Activated CD4-positive, alpha-beta T cell treated with anti-CD3 and anti-CD28 coated beads, Interleukin-2, amount 50 U/mL, for 4 hours (primary cell): ENCODE measurements at places on chromosomes 5 and 9.
A peak's percentile ranks its signal among the peaks of the same experiment; 100 is the strongest.

DNA sequence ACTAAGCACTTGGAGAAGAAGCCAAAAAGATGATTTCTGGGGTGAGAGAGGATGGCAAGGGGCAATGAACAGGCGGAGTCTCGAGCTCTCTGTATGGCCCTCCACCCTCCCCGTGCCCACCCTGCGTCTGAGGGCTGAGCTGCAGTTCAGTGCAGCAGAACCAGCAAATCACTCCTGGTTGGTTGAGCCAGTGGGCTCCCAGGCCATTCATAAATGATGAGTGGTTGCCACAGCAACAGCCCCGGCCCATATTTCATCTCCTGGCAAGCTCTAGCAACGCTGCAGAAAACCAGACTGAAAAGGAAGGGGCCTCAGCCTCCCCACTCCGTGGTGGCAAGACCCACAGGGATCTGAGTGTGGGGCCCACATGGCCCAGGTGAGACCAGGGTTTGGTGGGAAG is 93.8 kb upstream of the PPP1R26 start:
- no peak for DNase-seq

DNA sequence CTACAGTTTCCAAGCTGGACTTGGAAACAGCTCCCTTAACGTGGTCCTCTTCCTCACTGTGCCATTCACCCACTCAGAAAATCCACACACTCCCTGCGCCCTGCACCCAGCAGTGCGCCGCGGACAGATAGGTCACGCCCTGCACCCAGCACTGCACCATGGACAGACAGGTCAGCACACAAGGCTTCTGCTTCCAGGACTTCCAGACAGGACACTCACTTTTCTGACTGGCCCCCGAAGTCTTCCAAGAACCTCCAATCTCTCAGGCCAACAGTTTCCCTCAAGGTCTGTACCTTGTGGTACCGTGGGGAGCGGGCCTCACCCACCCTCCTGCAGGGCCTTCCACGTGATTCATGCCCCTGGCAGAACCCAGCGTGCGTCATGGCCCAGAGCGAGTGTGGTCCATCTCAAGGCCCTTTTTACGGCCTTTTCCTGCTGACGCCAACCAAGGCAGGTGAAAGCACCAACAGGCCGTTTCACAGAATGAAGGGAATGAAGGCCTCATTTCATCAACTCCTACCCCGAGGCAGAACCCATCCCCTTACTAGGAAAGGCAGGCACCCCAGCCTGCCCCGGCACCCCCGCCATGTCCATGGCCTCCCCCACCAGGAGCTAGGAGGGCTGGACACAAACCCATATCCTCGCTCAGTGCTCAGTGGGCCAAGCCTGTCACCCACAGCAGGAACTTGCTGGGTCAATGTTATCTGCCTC is 17.3 kb downstream of the VAV2 start:
- no peak for DNase-seq

DNA sequence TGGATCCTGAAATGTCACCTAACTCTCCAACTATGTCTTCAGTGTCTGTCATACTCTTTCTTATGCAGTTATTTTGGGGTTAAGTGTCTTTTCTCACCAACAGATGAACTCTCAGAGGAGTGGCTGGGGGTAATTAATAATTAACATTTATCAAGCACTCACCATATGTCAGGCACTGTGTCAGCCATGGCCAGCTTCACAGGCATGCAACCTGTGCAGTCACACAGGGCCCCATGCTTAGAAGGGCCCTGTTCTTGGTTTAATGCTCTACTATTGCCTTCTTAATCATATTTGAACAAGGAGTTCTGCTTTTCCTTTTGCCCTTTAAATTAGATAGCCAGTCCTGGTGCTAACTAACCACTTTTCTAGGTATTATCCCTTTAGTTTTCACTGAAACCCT is 3.4 kb upstream of the GRPEL2 start:
- DNase-seq: no peak

DNA sequence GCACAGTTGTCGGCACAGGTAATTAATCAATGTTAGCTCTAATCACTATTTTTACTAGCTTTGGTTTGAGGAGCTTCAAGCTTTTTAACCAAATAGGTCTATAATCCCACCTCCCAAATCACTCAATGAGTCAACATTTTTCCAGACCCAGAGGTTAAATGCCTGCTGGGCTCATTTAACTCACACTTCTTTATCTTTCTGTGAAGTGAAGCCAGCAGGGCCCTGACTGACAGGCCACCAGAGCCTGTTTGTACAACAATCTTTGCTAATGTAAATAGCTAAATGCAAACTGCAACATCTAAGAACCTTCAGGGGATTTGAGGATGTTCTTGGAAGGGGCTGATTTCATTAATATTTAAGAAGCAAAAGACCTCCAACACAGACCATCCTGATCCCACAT is 98.4 kb upstream of the NREP start:
- no peak for DNase-seq

DNA sequence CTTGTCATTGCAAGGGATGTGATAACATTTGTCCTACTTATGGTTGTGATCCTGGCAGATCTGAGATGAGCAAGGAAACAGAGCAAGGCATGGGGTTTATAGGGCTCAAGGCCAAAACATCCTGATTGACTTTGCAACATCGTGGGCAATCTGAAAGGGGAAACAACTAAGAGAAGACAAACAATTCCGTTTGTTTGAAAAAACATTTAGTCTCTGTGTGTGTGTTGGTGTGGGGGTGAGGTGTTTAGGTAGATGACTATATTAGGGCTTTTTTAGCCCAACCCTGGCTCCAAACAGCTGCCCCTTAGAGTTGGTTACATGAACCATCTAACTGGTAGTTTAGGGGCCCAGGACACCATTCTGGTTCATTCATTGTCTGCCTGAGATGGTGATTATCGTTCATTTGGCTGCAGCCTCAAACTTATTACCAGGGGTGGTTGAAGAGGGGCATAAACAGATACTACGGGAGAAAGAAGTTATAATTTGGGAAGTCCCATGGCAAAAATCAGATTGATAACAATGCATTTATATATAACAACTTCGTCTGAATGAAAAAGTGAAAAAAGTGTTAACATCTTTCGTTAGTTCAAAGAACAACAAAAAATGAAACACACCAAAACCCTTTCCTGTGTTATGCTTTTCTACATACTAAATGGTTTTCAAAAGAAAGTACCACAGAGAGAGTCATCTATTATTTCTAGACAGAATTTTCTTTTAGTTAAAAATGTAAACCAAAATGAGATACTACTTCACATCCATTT is 5.7 kb downstream of the FYB1 start:
- DNase-seq: no peak

DNA sequence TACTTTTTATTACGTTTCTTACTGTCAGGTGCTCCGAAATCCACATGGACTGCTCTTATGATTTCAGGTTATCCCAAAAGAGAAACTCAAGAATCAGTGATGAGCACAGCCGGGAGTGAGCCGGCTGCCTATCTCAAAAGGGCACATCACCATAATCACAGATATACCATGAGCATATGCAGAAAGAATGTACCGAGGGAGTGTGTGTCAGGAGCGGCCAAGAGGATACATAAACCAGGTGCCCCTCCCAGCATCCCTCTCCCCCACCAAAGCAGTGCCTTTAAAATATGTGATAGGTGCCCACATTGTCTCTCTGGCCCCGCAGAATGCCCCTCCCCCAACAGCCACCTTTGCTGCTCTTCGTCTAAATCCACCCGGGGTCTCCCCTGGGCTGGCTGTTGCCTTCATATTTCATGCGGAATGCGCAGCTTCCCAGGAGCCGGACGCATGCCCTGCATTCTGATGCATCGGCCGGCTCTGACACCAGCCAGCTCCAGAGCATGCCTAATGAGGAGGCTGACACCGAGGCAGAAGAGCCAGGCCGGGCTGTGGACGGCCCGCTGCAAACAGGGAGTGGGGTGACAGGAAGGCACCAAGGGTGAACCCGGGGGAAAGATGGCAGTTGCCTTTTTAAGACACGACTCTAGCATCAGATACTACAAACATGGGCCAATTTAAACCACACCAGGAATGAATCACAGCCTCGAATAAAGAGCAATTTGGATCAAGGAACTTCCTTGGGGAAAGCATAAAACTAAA is 652.3 kb downstream of the BNC2 start:
- no peak for DNase-seq

GRCh38 chr9:117624106-117624505 is 80.1 kb upstream of the TLR4 start:
- no peak for DNase-seq

GRCh38 chr5:158699298-158699880 is 400.3 kb downstream of the EBF1 start:
- no peak for DNase-seq

DNA sequence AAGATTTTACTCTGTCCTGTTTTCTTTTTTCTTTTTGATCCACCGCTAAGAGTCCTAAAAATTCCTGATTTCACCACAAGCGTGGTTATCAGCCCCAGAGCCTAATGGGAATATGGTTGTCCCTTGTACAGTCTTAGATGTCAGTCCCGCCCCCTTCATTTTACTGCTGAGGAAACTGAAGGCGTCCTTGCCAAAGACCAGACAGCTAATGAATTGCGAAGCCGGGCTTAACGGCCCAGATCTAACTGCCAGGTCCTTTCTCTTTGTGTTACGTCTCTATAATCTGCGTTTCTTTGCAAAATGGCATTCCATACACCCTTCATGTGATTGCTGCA is 497 bp downstream of the NSA2 start:
- peak; percentile 6 for DNase-seq

- no peak for DNase-seq
These were observed 36.4 kb downstream of the ERAP1 start for GRCh38 chr5:96771395-96771794.

- DNase-seq: no peak
These were observed 80.5 kb upstream of the EPB41L4B start for GRCh38 chr9:109401169-109401989.

- DNase-seq: peak; percentile 5
These were observed 78.4 kb downstream of the GLDC start for GRCh38 chr9:6567140-6567591.

GRCh38 chr9:105890046-105890822 is 195.9 kb downstream of the TMEM38B start:
- DNase-seq: no peak

DNA sequence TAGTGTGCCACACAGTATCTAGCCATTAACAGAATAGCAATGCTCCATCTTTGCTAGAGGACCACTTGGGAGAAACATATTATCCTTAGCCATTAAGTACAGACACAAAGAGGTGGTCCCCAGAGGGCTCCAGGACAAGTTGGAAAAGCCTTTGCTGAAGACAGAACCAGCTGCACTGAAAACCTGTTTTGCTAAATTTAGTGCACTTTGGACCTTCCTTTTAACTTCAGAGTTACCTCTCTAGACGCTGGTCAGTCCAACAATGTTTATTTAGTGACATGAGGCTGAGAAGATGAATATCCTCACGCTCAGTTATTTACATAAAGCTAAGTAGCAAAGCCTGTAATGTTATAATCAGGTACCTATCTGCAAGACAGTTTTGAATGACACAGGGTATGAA is 265.0 kb upstream of the ZNF608 start:
- DNase-seq: no peak
